ENCODE measurements at places on chromosomes 5 and 9.

GRCh38 chr5:10337107-10337506 lies 16.4 kb upstream of the MARCHF6 start:
- no peak for DNase-seq

DNA sequence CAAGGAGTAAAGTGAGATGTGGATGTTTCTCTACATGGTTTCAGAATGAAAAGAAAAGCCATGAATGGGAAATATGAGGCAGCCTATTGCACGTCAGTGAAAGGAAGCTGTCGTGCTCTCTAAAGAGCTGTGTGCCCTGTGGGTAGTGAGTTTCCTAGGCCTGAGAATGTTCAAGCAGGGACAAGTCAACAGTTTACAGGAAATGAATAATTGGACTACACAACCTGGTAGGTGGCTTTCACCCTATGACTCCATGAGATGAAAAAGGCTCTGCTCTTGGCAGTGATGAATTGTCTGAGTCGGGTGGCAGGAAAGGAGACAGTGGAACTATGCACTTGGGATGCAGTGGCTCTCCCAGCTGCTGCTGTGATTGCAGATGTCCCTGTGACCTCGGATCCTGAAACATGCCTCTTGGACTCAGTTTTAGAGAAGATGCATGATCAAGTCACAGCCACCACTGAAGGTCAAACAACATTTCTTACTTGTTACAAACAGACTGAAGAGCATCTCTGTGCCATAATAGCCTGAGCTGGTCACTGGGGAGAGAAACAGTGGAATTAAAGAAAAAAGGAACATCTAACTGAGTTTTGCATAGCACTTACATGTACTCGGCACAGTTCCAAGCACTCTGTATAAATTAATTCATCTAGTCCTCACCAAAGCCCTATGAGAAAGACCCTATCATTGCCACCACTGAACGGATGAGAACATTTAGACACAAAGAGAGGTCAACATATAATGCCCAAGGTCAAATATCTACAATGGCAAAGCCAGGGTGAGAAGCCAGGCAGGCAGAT lies 293.7 kb downstream of the SPOCK1 start:
- DNase-seq: no peak

- no peak for DNase-seq
Observed at GRCh38 chr9:79581794-79582193, 10.0 kb downstream of the TLE4 start.

DNA sequence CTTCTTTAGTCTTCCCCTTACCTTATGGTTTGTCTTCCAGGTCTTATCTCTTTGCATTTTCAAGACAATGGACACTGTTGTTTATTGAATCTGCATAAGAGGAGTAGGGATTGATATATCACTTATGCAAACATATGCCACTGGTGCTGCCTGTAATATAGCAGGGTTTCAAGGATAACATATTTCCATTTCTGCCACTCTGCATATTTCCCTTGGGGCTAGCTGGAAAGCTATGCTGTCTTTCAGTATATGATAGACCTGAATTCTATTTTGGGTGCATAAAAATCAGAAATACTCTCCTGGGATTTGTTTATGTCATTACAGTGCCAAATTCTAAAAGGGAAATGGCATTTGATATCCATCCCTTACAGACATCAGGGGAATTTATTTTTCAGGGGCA lies 400.2 kb downstream of the TLR4 start:
- no peak for DNase-seq

GRCh38 chr5:101717721-101718120 lies 578.4 kb downstream of the SLCO4C1 start:
- no peak for DNase-seq

- DNase-seq: peak; percentile 3
Observed at GRCh38 chr9:75185585-75186170, 97.4 kb downstream of the OSTF1 start.

GRCh38 chr9:132862533-132862932 lies 15.6 kb downstream of the AK8 start:
- no peak for DNase-seq

- DNase-seq: no peak
Observed at GRCh38 chr9:78954286-78954685, 617.5 kb upstream of the TLE4 start.

DNA sequence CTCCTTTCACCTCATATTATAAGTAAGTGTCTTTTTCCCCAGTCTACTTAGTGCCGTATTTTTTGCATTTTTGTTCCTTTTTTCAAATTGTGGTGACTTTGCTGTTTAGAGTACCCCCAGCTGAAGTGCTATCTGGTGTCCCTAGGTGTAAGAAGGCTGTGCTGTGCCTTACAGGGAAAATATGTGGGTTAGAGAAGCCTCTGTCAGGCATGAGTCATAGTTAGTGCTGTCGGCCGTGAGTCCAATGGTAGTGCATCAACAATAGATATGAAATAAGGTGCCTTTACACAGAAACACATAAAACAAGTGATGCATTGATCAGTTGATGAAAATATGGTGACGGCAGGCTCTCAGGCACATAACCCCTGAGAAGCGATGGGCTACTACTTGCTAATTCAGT lies 20.1 kb downstream of the SYK start:
- DNase-seq: no peak

DNA sequence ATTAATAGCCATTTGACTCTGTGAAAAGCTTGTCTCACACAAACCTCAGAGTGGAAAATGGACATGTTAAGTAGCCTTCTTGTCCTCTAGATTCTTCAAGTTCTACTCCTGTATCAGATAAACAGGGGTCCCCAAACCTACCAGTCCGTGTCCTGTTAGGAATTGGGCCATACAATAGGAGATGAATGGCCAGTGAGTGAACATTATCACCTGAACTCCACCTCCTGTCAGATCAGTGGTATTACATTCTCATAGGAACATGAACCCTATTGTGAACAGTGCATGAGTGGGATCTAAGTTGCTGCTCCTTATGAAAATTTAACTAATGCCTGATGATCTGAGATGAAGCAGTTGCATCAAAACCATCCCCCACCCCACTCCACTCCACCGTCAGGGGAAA lies 136.3 kb downstream of the TMEM232 start:
- DNase-seq: no peak

DNA sequence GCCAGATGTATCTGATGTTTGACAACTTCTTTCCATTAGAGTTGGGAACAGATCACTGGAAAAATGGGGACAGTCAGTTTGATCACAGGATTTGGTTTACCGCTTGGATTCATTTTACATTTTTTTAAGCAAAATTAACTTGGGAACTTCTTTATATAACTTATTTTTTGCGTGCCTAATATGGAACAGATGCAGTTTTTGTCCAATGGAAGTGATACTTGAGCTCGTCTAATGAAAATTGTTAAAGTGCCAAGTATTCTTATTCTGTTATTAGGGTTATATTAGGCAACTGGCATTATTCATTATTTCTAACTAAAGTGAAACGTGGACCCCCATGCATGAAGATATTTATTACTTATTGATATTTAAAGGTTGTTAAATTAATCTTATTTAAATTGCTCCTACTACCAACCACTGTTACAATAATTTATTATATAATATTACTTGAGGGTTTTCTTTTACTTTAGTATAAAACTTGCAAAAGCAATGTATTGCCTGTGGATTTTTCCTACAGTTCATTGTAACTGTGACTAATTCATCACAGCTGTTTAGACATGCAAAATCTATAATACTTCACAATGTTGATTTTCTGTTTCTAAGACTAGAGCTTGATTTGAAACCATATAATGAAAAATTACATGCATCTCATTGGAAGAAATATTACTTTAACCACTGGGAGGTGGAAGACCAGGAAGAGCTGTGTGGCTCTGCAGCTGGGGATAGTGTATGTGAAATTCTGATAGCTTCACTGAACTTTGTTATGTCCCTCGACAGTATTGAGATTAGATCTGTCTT lies 787.3 kb upstream of the WWC1 start:
- no peak for DNase-seq

DNA sequence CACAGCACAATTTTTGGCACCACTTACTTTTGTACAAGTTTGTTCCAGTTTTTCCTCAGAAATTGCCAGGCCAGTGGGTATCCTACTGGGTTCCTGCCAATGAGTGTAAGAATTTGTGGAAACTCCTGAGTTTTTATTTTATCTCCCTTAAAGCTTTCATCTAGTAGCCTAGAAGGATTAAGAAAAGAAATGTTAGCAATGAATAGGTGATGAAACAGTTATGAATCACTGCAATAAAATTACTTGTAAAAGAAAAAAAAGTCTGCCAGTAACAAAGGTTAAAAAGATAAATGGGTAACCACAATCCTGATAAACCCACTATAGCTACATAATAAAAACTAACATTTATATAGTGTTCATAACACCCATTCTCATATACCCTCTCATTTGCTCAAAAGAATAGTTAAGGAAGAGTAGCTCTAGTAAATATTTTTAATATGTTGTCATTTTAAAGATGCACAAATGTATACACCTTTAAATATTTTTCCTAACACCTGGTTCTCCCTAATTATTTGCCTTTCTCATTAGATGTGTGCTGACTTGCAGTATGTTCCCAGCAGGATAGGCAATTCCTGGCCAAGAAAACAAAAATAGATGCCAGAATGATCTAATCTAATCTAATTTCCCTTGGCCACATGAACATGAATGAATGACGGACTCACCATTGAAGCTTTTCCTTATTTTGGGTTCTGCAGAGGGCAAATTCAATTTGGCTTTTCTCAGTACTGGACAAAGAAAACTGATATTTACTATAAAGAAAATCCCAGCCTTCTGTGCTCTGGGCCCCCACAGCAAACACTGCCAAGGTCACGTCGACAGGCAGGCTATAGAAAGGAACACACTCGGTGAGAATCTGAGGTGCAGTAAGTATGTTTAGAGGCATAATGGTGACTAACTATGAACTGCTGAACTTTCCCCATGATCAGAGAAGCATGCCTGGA lies 26.4 kb downstream of the ERAP1 start:
- DNase-seq: no peak

GRCh38 chr5:166845044-166845443 lies 1446.4 kb upstream of the WWC1 start:
- DNase-seq: no peak

DNA sequence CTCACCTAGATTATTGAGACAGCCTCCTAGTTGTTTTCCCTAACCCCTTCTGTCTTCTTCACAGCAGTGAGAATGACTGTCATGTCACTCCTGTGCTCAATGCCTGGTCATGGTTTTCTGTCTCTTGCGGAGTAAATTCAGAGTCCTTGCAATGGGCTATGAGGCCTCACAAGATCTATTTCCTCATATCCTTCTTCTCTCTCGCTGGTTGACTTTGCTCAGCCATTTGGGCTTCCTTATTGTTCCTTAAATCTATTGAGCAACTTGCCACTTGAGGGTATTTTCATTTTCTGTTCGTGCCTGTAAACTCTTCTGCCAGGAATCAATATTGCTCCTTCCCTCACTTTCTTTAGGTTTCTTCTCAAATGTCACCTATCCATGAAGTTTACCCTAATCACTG lies 9.0 kb downstream of the PPP3R2 start:
- no peak for DNase-seq
